ENCODE measurements at places on chromosomes 3 and 15.
A peak's percentile ranks its signal among the peaks of the same experiment; 100 is the strongest.

DNA sequence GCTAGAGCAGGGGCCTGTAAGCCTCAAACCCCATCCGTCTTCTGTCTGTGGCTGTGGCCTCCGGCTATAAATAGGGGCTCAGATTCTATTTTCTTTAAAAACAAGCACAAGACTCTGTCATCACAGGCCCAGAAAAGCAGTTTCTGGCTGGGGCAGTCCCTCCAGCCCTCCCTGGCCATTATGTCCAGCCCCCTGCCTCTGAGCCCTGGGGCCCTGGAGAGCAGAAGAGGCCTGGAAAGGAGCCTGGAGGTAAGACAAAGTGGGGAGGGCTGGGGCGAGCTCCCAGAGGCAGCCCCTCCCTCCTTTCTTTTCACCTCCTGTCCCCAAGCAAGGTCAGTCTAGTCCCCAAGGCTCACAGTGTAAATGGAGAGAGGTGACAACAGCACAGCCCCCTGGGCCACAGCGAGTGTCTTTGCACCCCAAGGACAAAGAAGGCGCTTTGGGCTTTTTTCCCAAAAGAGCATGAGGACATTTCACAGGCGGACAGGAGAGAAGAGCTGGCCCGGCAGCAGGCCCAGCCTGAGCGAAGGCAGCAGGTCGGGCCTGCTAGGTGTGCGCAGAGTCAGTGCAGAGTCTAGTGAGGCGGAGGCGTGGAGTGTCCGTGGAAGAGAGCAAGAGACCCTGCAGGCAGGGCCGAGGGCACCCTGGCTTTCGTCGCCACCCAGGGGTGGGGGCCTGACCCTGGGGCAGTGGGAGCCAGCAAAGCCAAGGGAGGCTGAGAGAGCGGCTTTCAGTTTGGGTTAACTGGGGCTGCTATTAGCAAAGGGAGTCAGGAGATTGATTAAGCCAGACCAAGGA lies 188.3 kb downstream of the TBC1D2B start:
- no peak for DNase-seq

GRCh38 chr3:133475245-133476010 lies 75.6 kb downstream of the BFSP2 start:
- DNase-seq = peak; percentile 23

GRCh38 chr3:13210221-13210975 lies 137.2 kb upstream of the IQSEC1 start:
- DNase-seq = no peak

DNA sequence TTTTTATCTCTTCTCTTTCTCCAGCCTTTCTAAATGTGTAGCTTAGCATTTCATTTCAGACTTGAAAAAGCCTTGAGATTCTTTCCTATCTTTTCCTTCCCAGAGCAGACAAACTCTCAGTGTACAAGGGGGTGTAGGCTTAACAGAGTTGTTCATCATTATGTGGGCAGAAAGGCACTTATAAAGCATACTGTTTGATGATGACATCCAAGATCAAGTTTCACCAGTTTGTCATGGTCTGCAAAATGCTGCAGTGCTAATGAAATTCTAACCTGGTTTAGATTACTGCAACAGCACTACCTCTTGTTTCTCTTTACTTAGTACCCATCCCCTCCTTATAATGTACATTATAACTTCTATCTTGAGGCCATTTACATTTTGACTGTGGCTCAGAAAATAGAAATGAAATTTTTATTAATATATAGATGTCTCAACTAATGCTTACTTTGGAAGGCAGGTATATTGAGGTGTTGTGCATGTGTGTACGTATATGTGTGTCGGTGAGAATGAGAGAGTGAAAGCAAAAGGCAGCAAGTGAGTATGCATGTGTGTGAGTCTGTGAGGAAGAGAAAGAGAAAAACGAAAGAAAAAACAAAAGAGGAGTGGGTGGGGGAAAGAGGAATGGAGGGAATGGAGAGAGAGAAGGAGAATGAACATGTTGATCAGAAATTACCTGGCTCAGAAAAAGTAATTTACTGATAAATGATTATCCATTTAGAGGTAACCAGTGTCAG lies 1043.6 kb downstream of the TUSC7 start:
- DNase-seq = peak; percentile 59

GRCh38 chr3:47780741-47781684 lies 680 bp downstream of the SMARCC1 start:
- peak; percentile 40 for DNase-seq

- no peak for DNase-seq
These were observed 830 bp downstream of the SEMA4B start for GRCh38 chr15:90201944-90202375.

DNA sequence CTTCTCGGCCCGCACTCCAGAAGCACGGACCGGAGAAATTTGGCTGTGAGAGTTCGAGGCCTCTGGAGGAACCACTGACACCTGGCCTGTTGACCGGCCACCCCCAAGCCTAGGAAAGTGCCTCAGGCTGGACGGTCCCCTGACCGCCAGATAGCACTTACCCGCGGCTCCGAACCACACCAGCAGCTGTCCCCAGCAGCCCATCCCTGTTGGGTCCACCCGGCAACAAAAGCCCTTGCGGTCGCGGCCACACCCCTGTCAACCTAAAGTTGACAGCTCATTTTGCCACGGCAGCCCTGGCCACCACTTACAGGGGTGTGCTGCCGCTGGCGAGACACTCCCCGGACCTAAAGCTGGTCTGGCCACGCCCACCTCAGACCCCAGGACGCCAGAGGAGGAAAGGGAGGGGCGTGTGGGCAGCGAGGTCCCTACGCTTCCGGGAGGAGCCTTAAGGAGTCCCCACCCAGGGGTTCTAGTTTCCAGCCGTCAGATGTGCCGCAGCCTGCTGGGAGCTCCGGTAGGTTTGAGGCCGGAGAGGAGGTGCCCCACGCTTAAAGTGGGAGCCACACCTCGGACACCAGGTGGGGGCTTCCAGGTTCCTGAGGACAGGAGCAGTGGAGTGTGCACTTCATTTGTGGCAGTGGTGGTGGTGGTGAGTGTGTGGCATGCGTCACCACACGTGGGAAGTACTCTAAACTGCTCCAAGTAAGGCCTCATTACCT lies at the start of gene LTK:
LTK (minus strand) TSS at position 322 of the 722 bp plus-strand sequence; CDS start at position 204, 118 bp downstream.
- DNase-seq = no peak

All from choroid plexus epithelial cell (primary cell).